ENCODE measurements at places on chromosomes 11 and 22. TPM values are rescaled to one million over a fixed set of nuclear protein-coding genes. Genes with fewer than 3 reads are reported as not detected.

DNA sequence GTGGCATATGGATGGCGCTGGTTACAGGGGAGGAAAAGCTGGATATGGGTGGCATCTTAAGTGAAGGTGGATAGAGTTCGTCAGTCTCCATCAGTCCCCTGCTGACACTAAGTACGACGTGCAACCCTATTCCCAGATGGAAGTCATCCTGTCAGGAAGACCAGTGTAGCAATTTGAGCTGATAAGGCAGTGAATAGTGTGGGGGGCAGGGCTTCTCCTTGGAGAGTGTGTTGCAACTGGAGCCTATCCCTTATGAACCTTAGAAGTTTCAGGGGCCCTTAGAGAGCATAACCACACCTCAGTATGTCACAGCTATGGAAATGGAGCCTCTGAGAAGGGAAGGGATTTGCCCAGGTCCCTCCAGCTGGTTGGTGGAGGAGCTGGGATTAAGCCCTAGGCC is 36.1 kb upstream of the ANKK1 start:
- no peak for DNase-seq

- no peak for DNase-seq
These were observed 906.9 kb downstream of the BRD1 start for GRCh38 chr22:48920776-48921241.

GRCh38 chr11:17986711-17987220 is 26.1 kb downstream of the SERGEF start:
- no peak for DNase-seq

The IL18 gene
- total RNA-seq: 4.5 TPM

The NEFH gene
- 0.09 TPM for total RNA-seq

The KRTAP5-11 gene
- total RNA-seq: not detected
